Activated effector memory CD4-positive, alpha-beta T cell treated with Interleukin-2 at 50 U/mL for 16 hours (primary cell): ENCODE measurements at places on chromosomes 12 and 14.
A peak's percentile ranks its signal among the peaks of the same experiment; 100 is the strongest.

DNA sequence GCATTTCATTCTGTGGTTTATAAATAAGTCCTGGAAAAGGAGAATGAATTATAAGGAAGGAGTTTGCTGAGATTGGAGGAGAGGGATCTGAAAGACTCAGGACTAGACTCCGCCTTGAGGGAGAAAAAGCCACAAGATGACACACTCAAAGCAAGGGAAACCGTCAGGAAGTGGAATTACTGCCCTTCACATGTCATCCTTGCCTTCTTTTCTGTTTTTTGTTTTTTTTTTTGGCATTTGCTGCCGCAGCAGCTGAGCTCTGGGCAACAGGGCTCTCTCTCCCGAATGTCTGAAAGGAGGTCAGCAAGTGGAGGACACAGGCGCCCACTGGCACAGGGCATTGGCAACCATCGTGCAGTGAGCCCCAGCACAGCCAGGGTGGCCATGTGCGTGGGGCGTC is 344.9 kb downstream of the DPF3 start:
- DNase-seq = no peak

DNA sequence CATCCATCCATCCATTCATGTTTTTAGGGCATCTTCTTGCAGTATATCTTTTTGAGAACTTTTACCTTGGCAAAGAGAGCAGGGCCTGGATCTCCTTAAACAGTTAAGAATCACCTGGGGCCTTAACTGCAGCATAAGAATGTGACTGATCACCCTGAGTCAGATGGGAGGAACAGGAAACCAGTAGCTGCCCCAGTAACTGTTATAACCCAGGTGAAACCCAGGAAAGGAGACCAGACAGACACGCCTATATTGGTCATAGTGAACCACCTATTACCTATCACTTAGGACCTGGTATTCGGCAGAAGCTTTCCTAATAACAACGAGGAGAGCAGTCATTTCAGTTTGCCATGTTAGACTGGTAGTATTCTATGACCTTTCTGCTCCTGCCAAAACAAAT is 43.4 kb upstream of the NR2C1 start:
- no peak for DNase-seq

GRCh38 chr14:34711796-34712712 is 2.3 kb downstream of the CFL2 start:
- DNase-seq = no peak

DNA sequence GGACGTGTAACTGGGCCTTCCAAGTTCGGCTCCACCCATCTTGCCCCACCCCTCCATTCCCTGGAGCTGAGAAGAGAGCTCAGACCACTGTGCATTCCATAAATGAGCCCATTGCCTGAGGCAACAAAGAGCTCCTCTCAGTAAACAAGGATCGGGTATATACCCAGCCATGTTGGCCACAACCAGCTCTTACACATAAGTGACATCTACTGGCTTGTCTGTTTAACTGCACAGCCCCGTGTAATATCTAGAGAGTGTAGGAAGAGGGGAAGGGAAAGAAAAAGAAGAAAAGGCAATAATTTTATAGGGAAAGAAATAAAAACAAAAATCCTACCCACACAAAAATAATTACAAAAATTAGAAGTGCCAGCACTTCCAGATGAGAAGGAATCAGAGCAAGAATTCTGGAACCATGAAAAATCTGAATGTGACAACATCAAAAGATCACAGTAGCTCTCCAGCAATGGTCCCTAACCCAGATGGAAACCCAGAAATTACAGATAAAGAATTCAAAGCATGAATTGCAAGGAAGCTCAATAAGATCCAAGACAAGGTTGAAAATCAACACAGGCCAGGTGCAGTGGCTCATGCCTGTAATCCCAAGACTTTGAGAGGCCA is 308.1 kb downstream of the RPAP3 start:
- peak; percentile 2 for DNase-seq

- no peak for DNase-seq
Observed at GRCh38 chr12:3326156-3326849, 164.7 kb upstream of the PRMT8 start.

- DNase-seq = no peak
Observed at GRCh38 chr12:22631863-22632463, 7.0 kb downstream of the ETNK1 start.

DNA sequence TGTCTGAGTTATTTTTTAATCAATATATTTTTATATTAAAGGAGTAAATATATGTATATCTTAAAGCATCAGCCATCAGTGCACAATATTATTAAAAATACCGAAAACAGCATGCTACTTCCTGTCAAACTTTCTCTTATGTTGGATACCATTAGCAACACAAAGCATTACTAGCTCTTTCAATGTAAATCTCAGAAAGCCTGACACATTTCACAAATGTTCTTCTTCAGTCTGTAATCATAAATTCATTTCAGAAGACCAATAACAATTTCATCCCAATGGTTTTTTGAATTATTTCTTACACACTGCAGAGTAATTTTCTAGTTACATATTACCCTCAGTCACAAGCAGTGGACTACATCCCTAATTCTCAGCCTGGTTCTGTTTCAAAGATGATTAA is 226.9 kb downstream of the LRRK2 start:
- DNase-seq = no peak

- no peak for DNase-seq
Observed at GRCh38 chr14:20801726-20802125, 918 bp downstream of the RNASE1 start.

- DNase-seq = no peak
Observed at GRCh38 chr12:119208626-119209061, 29.9 kb downstream of the HSPB8 start.

DNA sequence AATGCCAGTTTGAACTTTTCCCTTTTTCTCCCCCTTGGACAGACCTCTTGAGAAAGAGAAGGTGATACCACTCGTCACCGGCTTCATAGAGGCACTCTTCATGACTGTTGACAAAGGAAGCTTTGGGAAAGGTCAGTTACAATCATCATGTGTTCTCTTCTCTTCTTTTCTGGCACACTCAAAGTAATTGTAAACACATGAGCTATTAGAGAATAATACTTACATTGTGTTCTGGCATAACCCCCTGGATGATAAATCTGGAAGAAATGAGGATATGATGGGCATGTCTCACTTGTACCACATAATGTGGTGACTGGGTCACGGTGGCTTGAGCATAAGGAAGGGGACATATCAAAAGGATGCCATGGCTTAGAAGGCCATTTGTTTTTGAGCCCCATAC is 20.0 kb downstream of the UTP20 start:
- DNase-seq = no peak

DNA sequence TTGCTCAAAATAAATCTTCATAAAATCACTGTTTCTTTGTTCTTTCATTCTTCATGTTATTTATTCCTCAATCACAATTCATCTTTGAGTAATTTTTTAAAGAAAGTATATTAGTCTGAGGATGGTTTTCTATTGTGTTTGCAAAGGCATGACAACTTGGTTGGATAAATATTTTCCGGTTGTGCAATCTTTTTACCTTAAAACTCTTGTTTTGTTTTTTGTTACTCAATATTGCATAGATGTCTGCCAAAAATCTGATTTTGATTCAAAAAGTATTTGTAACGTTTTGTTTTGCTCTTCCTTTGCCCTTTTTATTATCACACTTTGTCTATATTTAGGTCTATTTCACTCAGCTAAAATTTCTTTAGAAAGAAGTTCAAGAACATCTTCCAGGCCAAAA is 86.2 kb upstream of the SYT1 start:
- DNase-seq = no peak

- no peak for DNase-seq
Observed at GRCh38 chr12:126601184-126602170, 1536.2 kb downstream of the AACS start.

DNA sequence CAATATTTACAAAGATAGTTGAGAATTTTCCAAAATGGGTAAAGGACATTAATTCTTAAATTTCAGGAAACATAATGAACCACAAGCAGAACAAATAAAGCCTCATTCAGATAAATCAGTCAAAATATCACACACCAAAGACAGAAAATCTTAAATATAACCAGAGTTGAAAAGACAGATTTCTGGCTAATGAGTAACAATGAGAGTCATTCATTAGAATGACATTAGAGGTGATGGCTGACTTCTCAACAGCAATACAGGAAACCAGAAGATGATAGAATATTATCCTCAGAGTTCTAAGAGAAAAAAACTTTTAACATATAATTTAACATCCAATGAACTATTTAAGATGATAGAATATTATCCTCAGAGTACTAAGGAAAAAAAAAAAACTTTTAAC is 124.2 kb downstream of the DENND5B start:
- no peak for DNase-seq

GRCh38 chr14:101920271-101920670 is 44.1 kb upstream of the DYNC1H1 start:
- no peak for DNase-seq

- DNase-seq = no peak
Observed at GRCh38 chr12:106855221-106855758, 80.8 kb downstream of the RIC8B start.

DNA sequence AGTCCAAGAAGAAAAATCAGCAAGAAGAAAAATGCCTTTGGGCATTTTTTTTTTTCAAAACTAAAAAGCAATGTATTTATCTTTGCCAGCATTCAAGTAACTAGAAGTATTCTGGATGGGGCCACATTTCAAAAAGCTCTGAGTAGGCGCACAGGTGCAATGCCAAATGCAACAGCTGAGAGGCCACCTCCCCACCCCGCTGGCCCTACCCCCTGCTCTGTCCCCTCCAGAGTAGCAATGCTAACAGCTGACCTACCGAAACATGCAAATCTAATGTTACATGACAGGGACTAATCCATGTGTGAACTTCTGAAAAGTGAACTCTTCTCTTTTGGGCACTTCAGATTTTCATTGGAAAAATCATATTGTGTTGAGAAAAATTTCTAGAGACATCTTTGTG is 153.7 kb upstream of the SLC38A2 start:
- DNase-seq = no peak

GRCh38 chr14:48546996-48547395 is 871.6 kb upstream of the MDGA2 start:
- DNase-seq = no peak

GRCh38 chr14:90518069-90518940 is 121.5 kb downstream of the CALM1 start:
- no peak for DNase-seq

DNA sequence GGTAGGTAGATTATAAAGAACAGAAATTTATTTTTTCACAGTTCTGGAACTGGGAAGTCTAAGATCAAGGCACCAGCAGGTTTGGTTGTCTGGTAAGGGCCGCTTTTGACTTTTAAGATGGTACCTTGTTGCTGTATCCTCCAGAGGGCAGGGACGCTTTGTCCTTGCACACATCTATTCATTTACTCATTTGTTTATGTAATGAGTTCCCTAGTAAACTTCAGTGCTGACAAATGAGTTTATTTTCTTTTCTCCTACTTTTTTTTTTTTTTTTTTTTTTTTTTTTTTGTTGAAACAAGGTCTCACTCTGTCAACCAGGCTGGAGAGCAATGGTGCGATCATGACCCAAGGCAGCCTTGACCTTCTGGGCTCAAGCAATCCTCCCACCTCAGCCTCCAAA is 195.7 kb downstream of the FBXL14 start:
- no peak for DNase-seq

- no peak for DNase-seq
Observed at GRCh38 chr14:91919814-91920213, 27.7 kb downstream of the FBLN5 start.

GRCh38 chr14:88535149-88535548 is 19.7 kb downstream of the PTPN21 start:
- no peak for DNase-seq

DNA sequence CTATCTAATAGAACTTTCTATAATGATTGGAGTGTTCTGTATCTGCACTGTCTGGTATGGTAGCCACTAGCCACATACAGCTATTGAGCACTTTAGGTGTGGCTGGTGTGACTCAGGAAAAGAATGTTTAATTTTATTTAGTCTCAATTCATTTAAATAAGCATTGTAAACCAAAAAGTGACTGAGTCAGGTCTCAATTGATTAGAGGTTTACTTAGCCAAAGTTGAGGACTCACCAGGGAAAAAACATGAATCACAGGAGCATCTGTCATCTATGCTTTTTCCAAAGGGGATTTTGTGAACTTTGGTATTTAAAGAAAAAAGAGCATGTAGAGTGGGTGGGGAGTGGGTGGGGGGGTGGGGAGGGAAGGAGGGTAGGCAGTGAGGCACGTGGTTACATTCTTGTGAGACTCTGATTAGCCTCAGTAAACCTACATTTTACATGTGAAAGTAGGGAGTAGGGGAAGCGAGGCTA is 473.1 kb downstream of the ATP23 start:
- DNase-seq = no peak

GRCh38 chr12:21527451-21528180 is 1.5 kb downstream of the SPX start:
- peak; percentile 53 for DNase-seq

GRCh38 chr12:119446459-119446858 is 111.9 kb downstream of the CCDC60 start:
- DNase-seq = no peak

- DNase-seq = no peak
Observed at GRCh38 chr14:95250140-95250769, 69.5 kb downstream of the CLMN start.

- no peak for DNase-seq
Observed at GRCh38 chr12:18805516-18806248, 67.8 kb downstream of the CAPZA3 start.
